ENCODE measurements at places on chromosomes 6 and 20. TPM values are rescaled to one million over a fixed set of nuclear protein-coding genes. Genes with fewer than 3 reads are reported as not detected.
A peak's percentile ranks its signal among the peaks of the same experiment; 100 is the strongest.

Gene MUC21
- not detected for total RNA-seq

DNA sequence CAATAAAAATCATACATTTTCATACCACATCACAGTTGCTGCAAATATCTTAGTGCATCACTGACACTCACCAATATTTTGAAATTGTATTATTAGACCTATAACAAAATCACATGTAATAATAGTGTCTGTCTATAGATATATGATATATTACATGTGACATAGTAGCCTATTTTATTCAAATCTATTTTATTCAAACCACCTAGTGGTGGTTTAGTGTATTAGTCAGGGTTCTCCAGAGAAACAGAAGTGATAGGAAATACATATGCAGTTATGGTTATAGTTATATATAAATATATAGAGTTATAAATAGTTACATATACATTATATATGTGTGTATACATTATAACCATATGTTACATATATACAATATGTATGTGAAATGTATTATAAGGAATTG, 366.5 kb upstream of the ARID1B start:
- no peak for DNase-seq

DNA sequence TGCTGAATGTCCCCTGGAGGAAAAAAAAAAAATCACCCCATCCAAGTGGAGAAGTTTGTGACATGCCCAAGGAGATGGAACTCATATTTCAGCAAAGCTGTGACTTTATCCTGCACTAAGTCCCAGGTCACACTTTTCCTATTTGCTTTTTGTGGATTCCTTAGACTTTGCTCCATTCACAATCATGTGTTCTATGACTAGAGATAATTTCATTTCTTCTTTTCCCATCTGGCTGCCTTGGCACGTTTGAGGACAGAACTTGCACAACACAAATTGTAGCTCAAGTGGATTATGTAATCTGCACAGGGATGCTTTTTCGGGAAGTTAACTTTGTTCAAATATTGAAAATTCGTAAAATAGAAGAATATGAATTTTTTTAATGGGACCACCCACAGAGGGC, 100.7 kb upstream of the PTPN1 start:
- no peak for DNase-seq

DNA sequence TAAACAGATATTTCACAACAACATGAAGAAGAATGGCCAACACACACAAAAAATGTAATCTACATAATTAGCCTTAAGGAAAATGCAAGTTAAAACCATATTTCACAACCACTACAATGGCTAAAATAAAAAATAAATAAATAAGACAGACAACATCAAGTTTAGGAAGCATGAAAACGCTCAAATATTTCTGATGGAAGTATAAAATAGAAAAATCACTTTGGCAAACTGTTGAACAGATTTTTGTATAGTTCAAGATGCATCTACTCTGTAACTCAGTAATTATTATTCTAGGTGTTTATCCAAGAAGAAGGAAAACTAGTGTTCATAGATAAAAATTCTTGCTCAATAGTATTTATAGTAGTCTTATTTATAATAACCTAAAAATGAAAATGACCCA, 1410.1 kb upstream of the ADGRB3 start:
- DNase-seq = no peak

DNA sequence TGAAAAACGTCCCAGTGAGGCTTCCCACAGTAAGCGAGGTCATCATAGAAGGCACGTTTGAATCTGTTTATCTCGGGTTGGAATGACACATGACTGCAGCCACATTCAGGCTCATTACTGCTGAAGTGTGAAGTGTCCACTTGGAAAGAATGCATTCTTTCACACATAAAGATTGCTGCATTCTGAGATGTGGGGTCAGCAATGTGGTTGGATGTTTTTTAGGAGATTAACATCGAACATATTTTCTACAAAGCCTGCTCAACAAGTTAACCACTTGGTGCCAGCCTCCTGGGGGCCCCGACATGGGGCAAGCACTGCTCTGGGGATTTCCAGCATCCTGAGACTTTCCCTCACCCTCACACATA, 79.9 kb downstream of the BMP6 start:
- DNase-seq = peak; percentile 41

Gene MYLK4
- total RNA-seq = 0.46 TPM

- DNase-seq = no peak
Observed at GRCh38 chr6:84137051-84137375, 90.4 kb downstream of the CEP162 start.

GRCh38 chr6:12311106-12311505, 20.9 kb downstream of the EDN1 start:
- DNase-seq = no peak

DNA sequence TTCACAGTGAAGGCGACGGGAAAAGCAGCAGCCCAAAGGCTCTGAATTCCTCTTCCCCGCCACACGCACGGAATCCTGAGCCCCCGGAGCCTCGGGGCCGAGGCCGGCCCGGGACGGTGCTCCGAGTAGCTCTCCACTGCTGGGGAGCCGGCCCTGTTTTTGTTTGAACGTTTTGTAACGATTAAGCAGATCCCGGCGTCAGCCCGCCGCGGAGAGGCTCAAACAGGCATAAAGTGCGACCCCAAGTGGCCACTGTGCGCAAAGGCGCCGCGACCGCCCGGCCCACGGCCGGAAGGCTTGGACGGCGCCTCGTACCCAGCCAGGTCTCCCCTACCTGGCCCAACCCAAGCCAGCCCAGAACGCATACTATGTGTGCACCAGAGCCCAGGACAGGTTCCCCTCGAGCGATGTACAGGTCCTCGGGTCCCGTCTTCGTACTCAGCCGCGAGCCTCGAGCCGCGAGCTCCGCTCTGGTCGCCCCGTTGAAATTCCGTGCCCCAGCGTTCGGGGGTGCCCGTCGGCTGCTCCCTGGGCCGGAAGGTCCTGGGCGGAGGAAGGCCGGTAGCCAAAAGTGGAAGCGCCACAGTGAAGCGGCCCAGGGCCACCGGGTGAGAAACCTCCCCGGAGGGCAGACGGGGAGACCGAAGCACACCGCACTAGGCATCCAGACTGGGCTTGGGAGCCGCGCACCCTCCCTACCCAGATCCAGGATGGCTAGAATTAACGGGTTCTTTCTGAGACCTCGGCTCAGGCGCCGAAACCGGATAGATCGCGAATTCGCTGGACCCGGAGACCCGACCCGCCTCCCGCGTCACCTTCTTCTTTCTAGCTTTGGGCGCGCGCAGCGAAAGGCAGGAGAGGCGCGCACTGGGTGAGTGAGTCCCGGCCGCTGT, 1.2 kb upstream of the MAFB start:
- DNase-seq = peak; percentile 40

DNA sequence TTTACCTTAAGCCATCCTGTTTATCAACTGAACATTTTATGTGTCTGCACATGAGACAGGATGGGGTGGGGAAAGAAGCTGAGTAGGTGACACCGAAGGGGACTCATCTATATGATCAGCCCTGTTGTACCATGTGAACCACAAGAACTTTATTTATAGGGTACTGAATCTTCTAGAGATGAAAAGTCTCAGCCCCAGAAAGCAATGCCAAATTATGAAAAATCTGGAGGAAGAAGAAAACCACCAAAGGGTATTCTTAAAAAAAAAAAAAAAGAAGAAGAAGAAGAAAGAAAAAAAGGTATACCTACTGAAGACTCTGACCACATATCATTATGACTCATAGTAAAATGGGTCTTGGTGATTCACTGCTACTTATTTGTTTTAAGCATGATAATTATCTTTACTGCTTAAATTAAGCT, 39.8 kb upstream of the HBS1L start:
- DNase-seq = no peak

- no peak for DNase-seq
Observed at GRCh38 chr6:32852844-32853540, 512 bp downstream of the TAP1 start.

Gene BAK1
- total RNA-seq = 18.6 TPM

DNA sequence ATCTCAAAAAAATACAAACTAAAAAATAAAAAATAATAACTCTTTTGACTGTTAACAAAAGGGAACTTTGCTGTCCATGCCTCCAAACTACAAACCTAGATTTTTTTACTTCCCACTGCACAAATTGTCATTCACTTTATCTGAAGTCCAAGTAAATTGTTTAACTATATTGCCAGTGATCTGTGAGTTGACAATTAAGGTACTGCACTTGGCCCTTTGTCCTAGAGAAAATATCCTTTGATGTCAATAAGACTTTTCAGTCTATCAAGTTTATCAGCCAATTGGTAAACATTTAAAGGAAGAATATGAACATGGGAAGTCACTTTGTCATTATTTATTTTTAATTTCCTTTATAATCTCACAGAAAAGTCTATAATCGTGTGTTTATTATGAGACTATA, 19.3 kb upstream of the EPB41L2 start:
- DNase-seq = no peak

DNA sequence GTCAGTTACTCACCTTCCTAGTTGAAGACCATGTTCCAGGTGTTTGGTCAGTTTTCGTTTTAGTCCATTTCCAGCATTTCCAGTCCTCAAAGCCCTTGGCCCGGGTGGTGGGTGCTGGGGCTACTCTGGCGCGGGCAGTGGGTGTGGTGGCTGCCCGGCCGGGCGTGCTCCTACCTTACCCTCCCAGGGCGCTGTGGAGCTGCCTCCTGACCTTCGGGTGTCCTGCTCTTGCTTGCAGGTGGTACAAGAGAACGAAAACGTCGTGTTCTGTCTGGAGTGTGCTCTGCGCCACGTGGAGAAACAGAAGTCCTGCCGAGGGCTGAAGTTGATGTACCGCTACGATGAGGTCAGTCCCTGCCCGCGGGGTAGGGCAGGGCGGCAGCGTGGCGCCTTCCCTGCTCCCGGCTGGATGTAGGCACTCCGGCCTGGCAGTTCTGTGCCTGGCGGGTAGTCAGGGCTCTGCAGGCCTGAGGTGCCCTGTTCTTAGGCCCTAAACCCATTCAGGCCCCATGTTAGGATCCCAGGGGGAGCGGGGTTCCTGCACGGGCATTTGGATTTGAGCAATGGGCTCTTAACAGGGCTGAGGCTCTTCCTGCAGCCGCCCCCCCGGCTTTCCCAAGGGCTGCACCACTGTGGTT, 145.8 kb downstream of the DTNBP1 start:
- DNase-seq = no peak

Gene ITCH
- total RNA-seq = 43.8 TPM

Gene ADGRB3
- 4.7 TPM for total RNA-seq

GRCh38 chr20:11158146-11158545, 484.3 kb upstream of the JAG1 start:
- DNase-seq = no peak

DNA sequence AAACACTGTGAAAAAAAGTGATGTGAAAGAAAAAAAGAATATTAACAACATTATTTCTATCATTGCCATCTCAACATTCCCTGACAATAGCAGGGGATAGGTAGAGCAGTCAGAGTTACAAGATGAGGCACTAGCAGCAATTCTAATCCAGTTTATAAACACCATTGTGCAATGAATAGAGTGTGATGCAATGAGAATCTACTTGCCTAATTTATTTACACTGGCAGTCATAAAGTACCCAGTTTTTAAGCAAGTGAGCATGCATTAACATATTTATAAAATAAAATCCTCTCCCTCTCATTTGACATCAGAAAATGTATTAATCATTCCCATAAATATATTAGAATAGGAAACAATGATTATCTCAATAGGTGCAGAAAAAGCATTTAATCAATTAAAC, 2.5 kb upstream of the MANEA start:
- no peak for DNase-seq

DNA sequence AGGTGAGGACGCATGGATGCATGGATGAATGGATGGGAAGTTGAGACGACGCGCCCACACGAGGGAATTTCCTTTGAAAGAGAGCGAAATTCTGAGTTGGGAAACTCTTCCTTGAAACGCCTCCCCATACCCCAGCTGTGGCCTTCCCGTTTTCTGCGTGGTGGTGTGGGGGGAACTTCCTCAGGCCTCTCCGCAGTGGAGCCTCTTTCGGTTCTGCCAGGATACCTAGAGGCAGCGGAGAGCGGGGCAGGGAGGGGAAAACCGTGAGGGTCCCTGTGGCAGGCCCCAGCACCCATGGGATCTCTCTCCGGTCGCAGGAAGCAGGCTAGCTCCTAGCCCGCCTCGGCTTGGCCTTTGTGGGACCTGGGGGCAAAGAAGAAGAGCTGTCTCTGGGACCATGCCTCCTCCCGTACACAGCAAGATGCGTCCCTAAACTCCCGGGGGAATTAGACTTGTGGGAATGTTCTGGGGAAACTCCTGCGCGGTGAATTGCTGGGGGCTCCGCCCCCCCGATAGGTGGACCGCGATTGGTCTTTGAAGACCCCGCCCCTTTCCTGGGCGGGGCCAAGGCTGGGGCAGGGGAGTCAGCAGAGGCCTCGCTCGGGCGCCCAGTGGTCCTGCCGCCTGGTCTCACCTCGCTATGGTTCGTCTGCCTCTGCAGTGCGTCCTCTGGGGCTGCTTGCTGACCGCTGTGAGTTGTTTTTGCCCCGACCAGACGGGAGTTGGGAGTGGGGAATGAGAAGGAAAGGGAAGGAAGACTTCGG, at the start of gene CD40:
Gene CD40 (plus strand): TSS at position 611 of the 764 bp plus-strand sequence. CDS start 30 bp downstream, at position 641.
- DNase-seq = peak; percentile 41

- DNase-seq = no peak
Observed at GRCh38 chr20:62707921-62708521, 615 bp upstream of the NTSR1 start.

Gene NCR2
- not detected for total RNA-seq

- no peak for DNase-seq
Observed at GRCh38 chr20:11712639-11713160, 205.0 kb upstream of the BTBD3 start.

DNA sequence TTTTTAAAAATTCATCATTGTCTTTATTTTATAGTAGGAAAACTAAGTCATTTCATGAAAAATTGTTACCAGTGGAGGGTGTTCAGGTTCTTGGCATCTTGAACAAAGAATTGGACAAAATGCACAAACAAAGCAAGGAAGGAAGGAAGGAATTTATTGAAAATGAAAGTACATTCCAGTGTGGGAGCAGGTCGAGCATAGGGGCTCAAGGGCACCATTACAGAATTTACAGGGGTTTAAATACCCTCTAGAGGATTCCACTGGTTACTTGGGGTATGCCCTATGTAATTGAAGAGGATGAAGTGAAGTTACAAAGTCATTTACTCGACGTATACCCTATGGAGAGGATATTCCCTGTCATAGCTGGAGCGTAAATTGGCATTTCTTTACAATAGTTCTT, 37.4 kb upstream of the HDAC2 start:
- no peak for DNase-seq

DNA sequence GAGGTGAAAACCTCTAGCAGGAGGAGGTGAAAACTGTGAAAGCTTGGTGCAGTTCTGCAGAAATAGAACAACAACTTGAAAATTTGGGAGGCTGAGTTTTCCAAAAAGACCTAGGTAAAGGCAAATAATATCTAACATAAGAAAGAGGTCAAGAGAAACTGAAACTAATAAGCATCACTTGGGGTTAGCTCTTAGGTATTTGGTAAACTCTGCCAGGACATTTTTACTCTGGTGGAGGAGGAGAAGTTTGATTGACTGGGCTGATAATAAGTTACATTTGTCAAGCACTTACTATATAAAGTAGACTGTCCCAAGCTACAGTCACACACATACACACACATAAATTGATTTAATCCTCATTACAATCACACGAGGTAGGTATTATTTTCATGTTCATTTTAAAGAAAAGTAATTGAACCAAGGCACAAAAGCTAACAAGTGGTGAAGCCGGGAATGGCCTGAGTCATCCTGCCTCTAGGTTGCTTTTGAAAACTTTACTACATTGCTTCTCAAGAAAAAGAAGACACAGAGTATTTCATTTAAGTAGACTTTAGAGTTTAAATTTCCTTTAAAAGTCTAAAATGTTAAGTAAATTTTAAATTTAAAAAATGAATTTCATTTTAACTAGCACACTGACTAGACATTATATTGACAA, 275.5 kb downstream of the PTPRK start:
- DNase-seq = no peak
